MV-4-11 (cell line): ENCODE measurements at places on chromosomes 11 and 22.

- DNase-seq = no peak
These were observed 262.7 kb downstream of the ETS1 start for GRCh38 chr11:128324531-128325141.

DNA sequence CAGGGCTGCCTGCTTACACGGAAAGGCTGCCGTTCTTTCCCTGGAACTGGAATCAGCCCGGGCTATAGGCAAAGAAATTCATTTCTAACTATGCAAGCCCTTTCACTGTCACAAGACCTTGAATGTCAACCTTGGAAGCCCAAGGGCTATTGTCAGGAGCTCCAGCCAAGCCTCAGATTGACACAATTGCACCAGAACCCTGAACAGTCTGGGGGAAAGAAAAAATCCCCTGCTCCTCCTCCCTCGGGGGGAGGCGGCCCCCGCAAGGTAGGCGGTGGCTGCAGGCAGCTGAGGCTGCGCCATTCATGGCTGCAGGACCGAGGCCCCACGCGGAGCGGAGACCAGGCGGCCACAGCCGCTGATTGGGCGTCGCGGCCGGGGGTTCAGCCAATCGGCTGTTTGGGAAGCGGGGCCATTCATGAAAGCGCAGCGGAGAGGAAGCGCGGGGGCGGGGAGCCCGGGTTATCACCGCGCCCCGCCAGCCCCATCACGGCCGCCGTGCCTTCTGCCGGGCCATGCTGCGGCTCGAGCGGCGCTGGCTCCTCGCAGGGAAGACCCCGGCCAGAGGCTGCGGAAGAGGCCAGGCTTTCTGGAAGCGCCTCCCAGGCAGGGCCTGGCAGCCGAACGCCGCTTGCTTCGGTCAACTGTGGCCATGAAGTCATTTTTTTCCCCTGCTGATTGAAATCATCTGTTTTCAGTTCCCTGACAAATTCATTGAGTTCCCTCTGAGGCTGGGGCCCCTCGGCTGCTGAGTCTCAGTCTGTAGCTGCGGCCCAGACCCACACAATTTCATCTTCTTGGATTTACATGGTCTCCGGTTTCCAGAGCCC is 38.1 kb upstream of the LINC01488 start:
- DNase-seq = peak; percentile 89

DNA sequence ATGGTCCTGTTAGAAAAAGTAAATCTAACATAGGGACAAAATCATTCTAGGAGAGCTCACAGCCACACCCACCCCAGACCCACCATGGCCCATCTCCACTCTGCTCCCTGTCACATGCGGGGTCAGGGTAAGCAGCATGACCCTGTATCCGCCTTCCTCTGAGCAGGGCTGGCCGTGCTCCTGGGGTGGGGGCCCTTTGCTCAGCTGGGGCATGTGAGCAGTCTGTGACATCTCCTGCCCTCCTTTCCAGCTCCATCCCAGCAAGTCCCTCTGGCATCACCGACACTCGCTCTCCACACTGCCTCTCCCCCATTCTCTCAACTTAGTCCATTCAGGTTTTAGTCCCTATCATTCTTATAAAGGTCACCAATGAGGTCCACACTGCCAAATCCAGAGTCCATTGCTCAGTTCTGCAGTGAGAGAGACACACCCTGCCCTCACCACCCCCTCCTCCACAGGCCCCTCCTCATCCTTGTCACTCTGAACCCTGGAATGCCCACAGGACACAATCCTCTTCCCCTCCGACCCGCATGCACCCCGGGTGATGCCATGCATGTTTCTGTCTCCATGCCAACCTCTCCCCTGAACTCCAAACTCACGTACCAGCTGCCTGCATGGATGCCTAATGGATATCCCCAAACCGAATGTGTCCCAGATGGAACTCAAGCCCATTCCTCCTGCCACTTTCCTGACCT is 65.1 kb upstream of the PITPNB start:
- DNase-seq = no peak

GRCh38 chr11:17564687-17565042 is 17.6 kb downstream of the OTOG start:
- no peak for DNase-seq

GRCh38 chr11:32939866-32940265 is 47.3 kb downstream of the QSER1 start:
- no peak for DNase-seq

- DNase-seq = no peak
These were observed 6.9 kb upstream of the CHORDC1 start for GRCh38 chr11:90229791-90230190.

GRCh38 chr11:45748801-45749200 is 56.1 kb upstream of the SLC35C1 start:
- DNase-seq = no peak

DNA sequence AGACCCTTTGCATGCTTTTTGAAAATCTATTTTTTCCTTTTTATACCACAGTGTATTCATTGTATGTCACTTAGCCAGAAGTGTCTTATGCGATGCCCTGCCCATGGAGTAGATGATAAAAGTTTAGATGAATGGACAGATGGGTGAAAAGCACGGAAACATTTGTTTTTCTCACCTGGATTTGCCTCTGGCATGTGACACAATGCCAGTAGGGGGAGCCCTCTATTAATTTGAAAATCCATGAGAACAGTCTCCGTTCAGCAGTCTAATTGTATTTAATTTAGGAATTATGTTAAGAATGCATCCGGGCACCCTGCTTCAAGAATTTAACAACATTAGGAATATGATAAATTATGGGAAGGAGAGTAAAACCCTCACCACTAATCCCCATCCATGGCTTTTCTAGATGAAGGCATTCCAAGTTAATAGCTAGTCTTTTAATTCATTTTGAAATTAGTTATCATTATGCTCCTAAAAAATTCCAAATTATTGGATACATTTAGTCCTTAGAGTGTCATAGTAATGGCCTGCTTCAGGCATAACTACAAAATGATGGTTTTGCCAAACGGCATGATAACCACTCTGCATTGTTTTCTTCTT is 55.3 kb upstream of the ALKBH3 start:
- DNase-seq = no peak

- DNase-seq = no peak
These were observed 411.9 kb upstream of the LUZP2 start for GRCh38 chr11:24084956-24085355.

GRCh38 chr11:15773476-15774387 is 582.6 kb downstream of the SOX6 start:
- DNase-seq = no peak

GRCh38 chr11:85672105-85672902 is 7.4 kb upstream of the CREBZF start:
- peak; percentile 23 for DNase-seq

- no peak for DNase-seq
These were observed 195.1 kb downstream of the SNX19 start for GRCh38 chr11:130721023-130721681.

DNA sequence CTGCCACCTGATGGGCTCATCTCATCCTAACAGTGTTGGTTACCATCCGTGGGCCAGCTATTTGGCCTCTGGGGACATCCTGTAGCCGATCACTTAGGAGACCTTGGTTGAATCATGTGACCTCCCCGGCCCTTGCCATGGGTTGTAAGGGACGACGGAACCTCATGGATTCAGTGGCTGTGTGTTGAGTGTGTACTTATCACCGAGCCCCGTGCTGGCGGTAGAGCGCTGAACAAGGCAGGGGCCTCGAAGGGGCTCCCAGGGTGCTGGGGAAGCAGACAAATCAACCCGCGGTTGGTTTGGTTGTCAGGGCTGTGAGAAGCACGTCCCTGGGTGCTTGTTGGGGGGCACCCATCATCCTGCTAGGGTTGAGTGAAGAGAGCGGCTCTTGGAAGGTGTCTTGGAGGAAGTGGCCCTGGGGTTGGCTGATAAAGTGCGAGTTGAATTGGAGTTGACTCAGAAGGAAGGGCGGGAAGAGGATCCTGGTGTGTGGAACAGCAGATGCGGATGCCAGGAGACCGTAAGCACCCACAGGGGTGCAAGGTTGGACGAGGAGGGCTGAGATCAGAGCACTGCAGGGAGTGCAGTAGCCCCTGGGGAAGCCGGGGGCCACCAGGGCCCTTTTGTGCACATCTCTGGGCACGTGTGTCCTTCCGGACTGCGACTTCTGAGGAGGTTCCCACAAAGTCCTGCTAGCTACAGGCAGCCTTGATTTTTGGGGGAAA is 53.6 kb downstream of the MPPED1 start:
- no peak for DNase-seq

- DNase-seq = no peak
These were observed 8.9 kb upstream of the APOBEC3G start for GRCh38 chr22:39068033-39068785.

- DNase-seq = no peak
These were observed 6.4 kb downstream of the CDCA5 start for GRCh38 chr11:65077451-65077850.

- no peak for DNase-seq
These were observed 1.2 kb downstream of the POLR2F start for GRCh38 chr22:37954686-37955085.

DNA sequence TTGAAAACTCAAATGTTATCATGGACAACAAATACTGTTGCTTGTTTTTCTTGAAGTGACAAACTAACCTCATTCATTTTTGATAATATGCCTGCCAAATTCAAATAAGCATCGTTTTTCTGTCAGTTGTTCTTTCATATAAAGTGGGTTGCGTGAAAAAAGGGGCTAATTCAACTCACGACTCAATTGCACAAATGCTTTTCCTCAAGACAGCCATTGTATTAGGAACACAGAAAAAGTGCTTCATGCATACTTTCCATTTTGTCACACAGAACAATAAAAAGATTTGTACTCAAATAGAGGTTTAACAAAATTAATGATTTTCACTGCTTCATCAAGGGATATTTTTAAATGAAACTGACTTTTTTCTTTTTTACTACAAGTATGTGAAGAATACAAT is 94.6 kb upstream of the ALKBH3 start:
- DNase-seq = no peak

DNA sequence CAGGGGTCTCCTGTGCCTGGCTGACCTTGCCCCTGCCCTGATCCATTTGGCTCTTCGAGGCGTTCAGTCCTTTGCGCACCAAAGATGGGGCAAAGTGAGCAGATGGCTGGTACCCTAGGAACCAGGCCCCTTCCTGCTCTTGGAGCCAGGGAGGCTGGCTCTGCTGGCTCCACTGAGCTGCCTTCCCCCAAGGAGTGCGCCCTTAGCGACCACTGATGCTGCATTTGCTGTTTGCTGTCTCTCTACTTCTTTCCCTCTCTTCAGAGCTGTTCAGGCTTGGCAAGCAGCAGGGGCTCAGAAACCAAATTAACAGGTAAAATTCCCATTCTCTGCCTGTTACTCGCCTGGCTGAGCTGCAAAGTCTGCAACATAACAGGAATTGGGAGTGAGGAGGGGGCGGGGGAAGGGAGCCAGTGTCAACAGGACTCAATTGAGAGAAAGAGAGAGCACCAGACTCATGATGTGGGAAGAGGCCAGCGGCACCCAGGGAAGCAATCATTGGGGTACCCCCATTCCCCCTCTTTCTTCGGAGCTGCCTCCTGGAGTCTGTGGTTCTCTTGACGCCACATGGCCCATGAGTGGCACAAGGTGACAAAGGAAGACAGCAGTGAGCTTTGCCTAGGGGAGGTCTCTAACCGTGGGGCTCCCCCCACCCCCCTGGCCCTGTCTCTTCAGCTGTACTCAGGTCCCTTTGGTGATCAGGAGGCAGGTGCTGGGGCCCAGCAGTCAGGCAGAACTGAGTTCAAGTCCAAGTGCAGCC is 102.3 kb downstream of the TP53I11 start:
- DNase-seq = no peak

- DNase-seq = no peak
These were observed 147.7 kb downstream of the CACNA1I start for GRCh38 chr22:39718206-39718605.

DNA sequence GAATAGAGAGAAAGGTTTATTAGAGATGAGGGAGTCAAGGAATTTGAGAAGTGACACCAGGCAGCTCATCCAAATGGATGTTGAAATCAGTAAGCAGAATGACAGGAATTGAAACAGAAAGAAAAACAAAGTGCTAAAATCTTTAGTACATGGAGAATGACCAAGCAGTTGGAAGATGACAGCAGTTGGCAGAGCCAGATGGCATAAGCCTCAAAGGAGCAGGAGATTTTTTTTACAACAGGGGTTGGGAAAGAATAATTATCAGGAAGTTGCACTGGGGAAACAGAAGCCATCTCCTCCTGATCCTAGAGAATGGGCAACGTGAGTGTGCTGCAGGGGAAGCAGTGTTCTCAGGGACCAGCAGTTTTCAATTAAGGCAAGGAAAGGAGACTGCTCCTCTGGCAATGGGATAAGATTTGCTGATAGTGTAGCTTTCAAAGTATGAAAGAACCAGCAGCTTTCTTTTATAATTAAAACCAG is 28.9 kb downstream of the RAB39A start:
- DNase-seq = peak; percentile 92

GRCh38 chr22:31738566-31738965 is 11.4 kb downstream of the PRR14L start:
- no peak for DNase-seq

DNA sequence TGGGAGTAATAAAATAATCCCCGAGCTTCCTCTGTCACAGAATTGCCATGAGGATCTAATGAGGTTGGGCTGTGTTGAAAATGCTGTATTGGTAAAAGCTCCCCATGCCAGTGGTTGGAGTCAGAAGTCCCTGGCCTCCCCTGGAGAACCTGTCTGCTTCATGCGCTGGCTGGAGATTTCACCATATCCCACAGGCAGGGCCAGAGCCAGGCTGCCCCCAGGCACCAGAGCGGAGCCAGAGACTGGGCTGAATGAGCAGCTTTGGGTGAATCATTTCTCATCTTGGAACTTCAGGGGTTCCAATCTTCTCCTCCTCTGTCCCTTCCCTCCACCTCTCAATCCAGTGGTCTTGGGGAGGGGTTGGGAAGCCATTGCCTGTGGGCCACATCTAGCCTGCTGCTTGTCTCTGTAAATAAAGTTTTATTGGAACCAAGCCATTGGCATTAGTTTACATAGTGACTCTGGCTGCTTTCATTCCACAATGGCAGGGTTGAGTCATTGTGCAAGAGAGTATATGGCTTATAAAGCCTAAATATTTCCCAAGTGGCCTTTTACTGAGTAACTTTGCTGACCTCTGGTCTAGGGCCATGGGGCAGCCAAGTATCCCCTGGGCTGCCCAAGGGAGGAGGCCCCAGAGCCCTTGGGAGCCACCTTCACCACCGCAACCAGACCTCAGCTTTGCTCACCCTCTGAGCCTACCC is 35.2 kb downstream of the LRRC10B start:
- DNase-seq = peak; percentile 9

DNA sequence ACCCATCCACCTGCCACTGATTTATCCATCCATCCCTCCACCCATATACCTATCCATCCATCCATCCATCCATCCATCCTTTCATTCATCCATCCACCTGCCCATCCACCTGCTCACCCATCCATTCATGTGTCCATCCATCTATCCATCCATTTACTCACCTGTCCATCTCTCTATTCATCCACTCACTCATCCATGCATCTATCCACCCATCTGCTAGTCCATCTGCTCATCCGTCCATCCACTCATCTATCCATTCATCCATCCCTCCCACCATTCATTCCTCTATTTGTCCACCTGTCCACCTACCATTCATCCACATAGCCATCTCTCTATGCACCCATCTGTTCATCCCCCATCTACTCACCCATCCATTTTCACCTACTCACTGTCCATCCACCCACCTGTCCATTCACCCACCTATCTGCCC is 48.6 kb upstream of the CCDC188 start:
- no peak for DNase-seq
